Progenitor cell of endocrine pancreas (in vitro differentiated cells): ENCODE measurements at places on chromosomes 11 and 22. TPM values are rescaled to one million over a fixed set of nuclear protein-coding genes. Genes with fewer than 3 reads are reported as not detected.

The SHISA8 gene
- not detected in 2 replicates for total RNA-seq

The PARVG gene
- 0.22 TPM in 1 of 2 replicates, not detected in the other for total RNA-seq

The BRSK2 gene
- 49.2 and 53.2 TPM in 2 replicates for total RNA-seq

The LRRC56 gene
- total RNA-seq = 5.1 and 5.4 TPM in 2 replicates

The RAB1B gene
- 100 and 102 TPM in 2 replicates for total RNA-seq

GRCh38 chr22:48268771-48269552 lies 1506.5 kb downstream of the TBC1D22A start:
- no peak overlapping the region for H3K4me3 ChIP-seq

GRCh38 chr22:38706101-38706900 lies 557 bp downstream of the GTPBP1 start:
- H3K27me3 ChIP-seq = no peaks in the 10 kb centered on the region
- H3K4me3 ChIP-seq = peak overlapping the region; percentile 87
- peaks cover 26% of the 10 kb centered on the region for H3K4me1 ChIP-seq
- DNase-seq = peak; percentile 44

DNA sequence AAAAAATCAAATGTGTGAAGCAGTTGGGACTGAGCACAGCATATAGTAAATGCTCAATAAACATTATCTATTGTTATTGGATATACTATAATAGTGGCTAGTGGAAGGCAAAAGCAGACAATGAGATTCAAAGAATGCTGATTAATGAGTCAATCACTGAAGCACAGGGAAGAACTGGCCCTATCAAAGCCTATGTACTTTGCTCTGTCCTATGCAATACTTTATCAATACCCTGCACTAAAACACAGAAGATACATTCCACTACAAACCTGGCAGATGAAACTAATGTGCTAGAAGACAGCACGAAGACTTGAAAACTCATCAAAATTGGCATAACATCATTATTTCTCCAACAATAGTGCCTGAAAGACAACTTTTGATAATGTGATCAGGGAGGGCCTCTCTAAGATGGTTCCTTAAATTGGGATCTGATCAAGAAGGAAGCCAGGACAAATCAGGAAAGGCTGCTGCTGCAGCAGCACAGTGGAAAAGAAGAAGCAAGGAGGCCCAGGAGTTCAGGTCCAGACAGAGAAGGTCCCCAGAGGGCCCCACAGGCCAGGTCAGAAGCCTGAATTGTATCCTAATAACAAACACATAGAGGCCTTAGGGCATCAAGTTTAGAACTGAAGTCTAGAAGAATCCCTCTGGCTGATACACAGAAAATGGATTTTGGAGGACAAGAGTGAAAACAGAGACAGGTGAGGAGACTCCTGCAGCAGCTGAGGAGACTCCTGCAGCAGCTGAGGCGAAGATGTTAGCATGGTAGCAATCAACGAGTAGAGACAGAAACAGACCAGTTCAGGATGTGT lies 18.6 kb downstream of the PI4KA start:
- no peak overlapping the region for H3K27ac ChIP-seq
- H3K4me1 ChIP-seq = peaks cover 33% of the 10 kb centered on the region
- no peaks in the 10 kb centered on the region for H3K27me3 ChIP-seq
- H3K4me3 ChIP-seq = no peak overlapping the region
- no peak for DNase-seq
- no peaks in the 10 kb centered on the region for H3K36me3 ChIP-seq

GRCh38 chr11:115097796-115098408 lies 406.3 kb downstream of the CADM1 start:
- no peak for DNase-seq
- no peak overlapping the region for H3K27ac ChIP-seq
- H3K36me3 ChIP-seq = no peaks in the 10 kb centered on the region
- no peak overlapping the region for H3K4me3 ChIP-seq
- H3K4me1 ChIP-seq = no peaks in the 10 kb centered on the region

DNA sequence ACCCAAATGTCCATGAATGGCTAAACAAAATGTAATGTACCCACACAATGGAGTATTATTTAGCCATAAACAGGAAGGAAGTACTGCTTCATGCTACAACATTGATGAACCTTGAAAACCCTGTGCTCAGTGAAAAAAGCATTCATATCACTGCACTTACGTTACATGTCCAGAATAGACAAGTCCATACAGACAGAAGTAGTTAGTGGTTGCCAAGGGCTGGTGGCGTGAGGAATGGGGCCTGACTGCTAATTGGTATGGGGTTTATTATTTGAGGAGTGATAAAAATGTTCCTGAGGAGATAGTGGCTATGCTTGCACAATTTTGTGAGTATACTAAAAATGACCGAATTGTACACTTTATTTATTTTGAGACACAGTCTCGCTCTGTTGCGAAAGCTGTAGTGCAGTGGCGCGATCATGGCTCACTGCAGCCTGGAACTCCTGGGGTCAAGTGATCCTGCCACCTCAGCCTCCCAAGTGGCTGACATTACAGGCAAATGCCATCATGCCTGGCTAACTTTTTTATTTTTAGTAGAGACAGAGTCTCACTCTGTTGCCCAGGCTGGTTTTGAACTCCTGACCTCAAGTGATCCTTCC lies 7.7 kb upstream of the SYVN1 start:
- no peak overlapping the region for H3K4me3 ChIP-seq
- H3K27ac ChIP-seq = no peak overlapping the region
- peaks cover 13% of the 10 kb centered on the region for H3K27me3 ChIP-seq
- no peaks in the 10 kb centered on the region for H3K36me3 ChIP-seq

GRCh38 chr11:121494355-121495099 lies 41.8 kb upstream of the SORL1-AS1 start:
- peaks cover 3% of the 10 kb centered on the region for H3K4me1 ChIP-seq
- H3K36me3 ChIP-seq = peaks cover 36% of the 10 kb centered on the region
- no peaks in the 10 kb centered on the region for H3K27me3 ChIP-seq
- no peak overlapping the region for H3K27ac ChIP-seq
- no peak for DNase-seq

GRCh38 chr11:133898770-133899115 lies 53.4 kb upstream of the SPATA19 start:
- H3K27me3 ChIP-seq = peaks cover 12% of the 10 kb centered on the region
- H3K4me3 ChIP-seq = no peak overlapping the region

- H3K36me3 ChIP-seq = no peaks in the 10 kb centered on the region
- H3K27me3 ChIP-seq = no peaks in the 10 kb centered on the region
- H3K27ac ChIP-seq = no peak overlapping the region
- H3K4me3 ChIP-seq = no peak overlapping the region
- H3K4me1 ChIP-seq = peaks cover 1% of the 10 kb centered on the region
Measured at GRCh38 chr11:88695689-88696414, 358.3 kb upstream of the CTSC start.

DNA sequence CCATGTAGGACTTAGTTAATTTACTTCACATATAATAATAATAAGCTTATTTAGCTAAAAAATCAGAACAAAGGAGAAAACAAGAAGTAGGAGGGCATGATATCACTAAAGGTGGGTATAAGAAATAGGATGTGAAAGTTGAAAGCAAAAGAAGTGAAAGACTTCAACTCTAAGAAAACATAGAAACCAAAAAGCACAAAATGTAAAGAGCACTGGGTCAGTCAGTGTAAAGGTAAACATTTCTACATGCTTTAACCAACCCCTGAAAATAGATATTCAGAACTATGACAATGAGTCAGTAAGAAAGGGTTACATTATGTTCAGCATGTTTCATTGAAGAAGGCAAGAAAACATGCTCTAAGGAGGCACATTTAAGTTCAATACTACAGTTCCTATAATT lies 298.8 kb downstream of the SWAP70 start:
- H3K4me3 ChIP-seq = no peak overlapping the region
- peaks cover 25% of the 10 kb centered on the region for H3K36me3 ChIP-seq
- H3K27me3 ChIP-seq = no peaks in the 10 kb centered on the region
- no peak for DNase-seq

DNA sequence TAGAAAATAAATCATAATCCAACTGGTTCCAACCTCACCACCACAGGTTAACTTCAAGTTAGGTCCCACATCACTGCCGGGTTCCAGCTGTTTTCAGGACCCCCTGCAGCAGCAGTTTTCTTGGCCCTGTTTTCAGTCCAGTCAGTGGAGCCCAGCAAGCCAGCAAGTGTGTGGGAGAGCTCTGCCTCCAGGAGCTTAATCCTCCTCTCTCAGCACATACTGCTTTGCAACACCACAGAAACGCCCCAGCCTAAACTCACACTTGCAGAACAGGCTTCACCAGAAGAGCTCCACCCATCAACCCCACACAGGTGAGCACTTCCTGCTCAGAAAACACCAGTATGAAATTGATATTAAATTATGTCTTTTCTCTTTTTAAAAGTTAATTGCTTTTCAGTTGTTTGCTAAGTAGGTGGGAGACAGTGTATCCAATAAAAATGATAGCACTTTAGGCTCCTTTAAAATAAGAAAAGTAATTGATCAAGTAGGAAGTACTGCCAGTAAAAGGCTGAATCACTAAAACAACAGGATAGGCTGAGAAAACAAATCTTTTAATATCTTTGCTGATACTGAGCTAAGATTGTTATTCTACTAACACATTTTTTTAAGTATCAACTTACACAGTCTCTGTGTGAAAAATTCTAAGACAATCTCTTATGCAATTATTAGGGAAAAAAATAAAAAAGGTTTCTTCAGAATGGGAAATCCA lies 81.5 kb upstream of the TP53AIP1 start:
- peaks cover 9% of the 10 kb centered on the region for H3K4me1 ChIP-seq
- peaks cover 3% of the 10 kb centered on the region for H3K36me3 ChIP-seq
- no peaks in the 10 kb centered on the region for H3K27me3 ChIP-seq
- H3K27ac ChIP-seq = peak overlapping the region; percentile 92
- no peak overlapping the region for H3K4me3 ChIP-seq
